Fibroblast of lung (primary cell): ENCODE measurements at places on chromosomes 1 and 21. TPM values are rescaled to one million over a fixed set of nuclear protein-coding genes. Genes with fewer than 3 reads are reported as not detected.

DNA sequence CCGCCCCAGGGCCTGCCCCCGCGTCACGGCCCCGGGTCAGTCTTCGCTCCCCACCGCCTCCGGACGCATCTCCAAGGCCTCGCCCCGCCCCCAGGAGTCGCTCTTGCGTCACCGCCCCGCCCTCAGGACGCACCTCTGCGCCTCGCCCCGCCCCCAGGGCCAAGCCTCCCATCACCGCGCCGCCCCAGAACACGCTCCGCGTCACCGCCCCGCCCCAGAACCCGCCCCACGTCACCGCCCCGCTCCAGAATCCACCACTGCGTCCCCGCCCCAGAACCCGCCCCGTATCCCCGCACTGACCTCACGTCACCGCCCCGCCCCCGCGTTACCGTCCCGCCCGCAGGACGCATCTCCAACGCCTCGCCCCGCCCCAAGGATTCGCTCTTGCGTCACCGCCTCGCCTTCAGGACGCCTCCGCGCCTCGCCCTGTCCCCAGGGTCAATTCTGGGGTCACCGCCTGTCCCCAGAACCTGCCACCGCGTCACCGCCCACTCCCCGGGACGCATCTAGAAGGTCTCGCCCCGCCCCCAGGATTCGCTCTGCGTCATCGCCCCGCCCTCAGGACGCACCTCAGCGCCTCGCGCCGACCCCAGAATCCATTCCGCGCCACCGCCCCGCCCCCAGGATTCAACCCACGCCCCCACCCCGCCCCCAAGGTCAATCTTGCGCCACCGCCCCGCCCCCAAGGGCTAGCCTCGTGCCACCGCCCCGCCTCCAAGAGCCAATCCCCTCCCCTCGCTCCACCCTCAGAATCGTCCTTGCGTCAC, 451 bp upstream of the CASP9 start:
- H3K4me1 ChIP-seq, result peaks cover 17% of the 10 kb centered on the region
- peak; percentile 99 for DNase-seq
- H3K4me3 ChIP-seq, result peak overlapping the region; percentile 81
- H3K27ac ChIP-seq, result peak overlapping the region; percentile 99
- no peaks in the 10 kb centered on the region for H3K36me3 ChIP-seq
- H3K27me3 ChIP-seq, result no peaks in the 10 kb centered on the region

GRCh38 chr1:203985676-203986075, 87.2 kb upstream of the SOX13 start:
- DNase-seq, result no peak
- H3K4me1 ChIP-seq, result no peaks in the 10 kb centered on the region
- no peak overlapping the region for H3K4me3 ChIP-seq
- H3K27me3 ChIP-seq, result peaks cover 3% of the 10 kb centered on the region
- H3K27ac ChIP-seq, result no peak overlapping the region

- H3K4me3 ChIP-seq, result no peak overlapping the region
- DNase-seq, result no peak
- H3K27me3 ChIP-seq, result no peaks in the 10 kb centered on the region
- H3K36me3 ChIP-seq, result peaks cover 8% of the 10 kb centered on the region
- H3K4me1 ChIP-seq, result no peaks in the 10 kb centered on the region
These were observed 16.5 kb downstream of the MGST3 start for GRCh38 chr1:165647517-165647916.

DNA sequence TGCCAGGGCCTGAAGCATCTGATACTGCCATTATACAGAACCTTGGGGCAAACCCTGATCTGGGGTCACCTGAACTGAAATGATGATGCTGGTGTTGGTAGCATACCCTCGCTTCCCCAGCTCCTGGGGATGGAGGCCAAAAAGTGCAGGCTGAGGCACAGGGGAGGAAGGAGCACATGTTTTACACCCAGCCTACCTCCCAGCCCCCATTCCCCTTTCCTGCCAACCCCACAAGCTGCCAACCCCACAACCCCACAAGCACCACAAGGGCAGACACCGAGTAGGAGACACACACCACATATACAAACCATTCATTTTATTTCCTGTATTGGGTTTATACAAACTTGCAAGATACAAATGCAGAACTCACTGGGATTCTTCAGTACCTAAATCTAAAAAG, 4.8 kb upstream of the GOLT1A start:
- no peak overlapping the region for H3K4me3 ChIP-seq
- no peaks in the 10 kb centered on the region for H3K4me1 ChIP-seq
- DNase-seq, result no peak
- peaks cover 13% of the 10 kb centered on the region for H3K27me3 ChIP-seq
- no peak overlapping the region for H3K27ac ChIP-seq
- no peaks in the 10 kb centered on the region for H3K36me3 ChIP-seq

DNA sequence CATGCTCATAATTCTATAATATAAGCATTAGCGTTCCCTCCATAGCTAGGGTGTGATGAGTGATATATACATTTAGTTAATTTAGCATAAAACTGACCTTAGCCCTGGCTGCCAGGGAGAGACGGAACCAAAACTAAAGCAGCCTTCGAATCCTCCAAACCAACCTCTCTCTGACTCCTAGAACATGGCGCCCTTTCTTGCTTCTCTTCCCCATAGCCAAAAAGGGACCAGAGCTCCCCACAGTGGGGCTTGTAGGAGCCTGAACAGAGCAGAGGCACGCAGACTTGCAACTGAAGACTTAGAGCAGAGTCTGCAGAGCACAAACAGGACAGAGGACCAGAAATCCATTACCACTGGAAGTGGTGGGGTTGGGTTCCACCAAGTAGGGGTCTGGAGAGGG, 17.7 kb downstream of the IRF2BP2 start:
- no peak overlapping the region for H3K27ac ChIP-seq
- DNase-seq, result no peak
- no peaks in the 10 kb centered on the region for H3K36me3 ChIP-seq
- no peaks in the 10 kb centered on the region for H3K4me1 ChIP-seq
- no peak overlapping the region for H3K4me3 ChIP-seq

DNA sequence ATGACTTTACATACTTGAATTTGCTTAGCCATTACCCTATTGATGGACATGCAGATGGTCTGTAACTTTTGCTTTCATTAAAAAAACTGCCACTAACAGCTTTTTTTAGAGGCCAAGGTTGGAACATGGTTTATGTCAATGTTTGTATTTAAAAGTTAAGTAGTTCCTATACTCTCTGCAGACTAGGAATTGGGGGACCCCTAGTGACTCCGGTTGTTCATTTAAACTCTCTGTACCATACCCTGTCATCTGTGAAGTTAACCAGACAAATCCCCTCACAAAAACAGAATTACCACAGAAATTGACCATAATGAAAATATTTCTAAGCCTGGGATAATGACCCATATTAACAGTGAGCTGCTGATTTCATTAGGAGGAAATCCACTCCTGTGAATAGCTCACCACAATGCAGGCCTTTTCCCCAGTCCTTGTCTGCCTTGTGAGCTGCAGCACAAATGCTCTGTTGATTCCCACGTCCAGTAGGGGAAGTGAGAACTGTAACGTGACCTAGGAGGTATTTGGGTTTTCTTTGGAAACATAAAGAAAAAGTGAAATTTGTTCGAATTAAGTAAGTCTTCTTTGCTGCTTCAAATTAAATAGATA, 30.2 kb upstream of the CD101 start:
- H3K36me3 ChIP-seq, result no peaks in the 10 kb centered on the region
- H3K27ac ChIP-seq, result no peak overlapping the region
- DNase-seq, result no peak
- no peak overlapping the region for H3K4me3 ChIP-seq

- no peak overlapping the region for H3K27ac ChIP-seq
- no peaks in the 10 kb centered on the region for H3K4me1 ChIP-seq
- H3K27me3 ChIP-seq, result no peaks in the 10 kb centered on the region
- DNase-seq, result no peak
- H3K36me3 ChIP-seq, result no peaks in the 10 kb centered on the region
- H3K4me3 ChIP-seq, result no peak overlapping the region
These were observed 45.1 kb downstream of the PGBD5 start for GRCh38 chr1:230381049-230381467.

DNA sequence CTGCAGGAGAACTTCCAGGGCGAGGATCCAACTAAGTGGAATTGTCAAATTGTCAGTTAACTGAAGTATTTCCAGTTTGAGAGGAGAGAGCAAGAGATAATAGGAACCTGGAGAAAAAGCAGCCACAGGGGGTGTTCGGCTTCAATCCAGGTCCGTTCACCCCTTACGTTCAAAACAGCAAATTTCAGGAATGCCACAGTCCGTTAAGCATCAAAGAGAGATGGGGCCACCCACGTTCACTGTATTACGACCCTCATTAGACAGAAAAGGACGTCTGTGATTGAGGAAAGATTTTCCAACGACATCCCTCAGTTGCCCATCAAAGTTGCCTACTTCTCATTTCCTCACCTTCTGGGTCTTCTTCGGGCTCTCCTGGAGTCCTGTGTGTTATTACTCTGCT, 422.5 kb upstream of the VAMP3 start:
- H3K4me1 ChIP-seq, result no peaks in the 10 kb centered on the region
- DNase-seq, result no peak
- H3K27ac ChIP-seq, result no peak overlapping the region
- no peak overlapping the region for H3K4me3 ChIP-seq
- no peaks in the 10 kb centered on the region for H3K27me3 ChIP-seq

DNA sequence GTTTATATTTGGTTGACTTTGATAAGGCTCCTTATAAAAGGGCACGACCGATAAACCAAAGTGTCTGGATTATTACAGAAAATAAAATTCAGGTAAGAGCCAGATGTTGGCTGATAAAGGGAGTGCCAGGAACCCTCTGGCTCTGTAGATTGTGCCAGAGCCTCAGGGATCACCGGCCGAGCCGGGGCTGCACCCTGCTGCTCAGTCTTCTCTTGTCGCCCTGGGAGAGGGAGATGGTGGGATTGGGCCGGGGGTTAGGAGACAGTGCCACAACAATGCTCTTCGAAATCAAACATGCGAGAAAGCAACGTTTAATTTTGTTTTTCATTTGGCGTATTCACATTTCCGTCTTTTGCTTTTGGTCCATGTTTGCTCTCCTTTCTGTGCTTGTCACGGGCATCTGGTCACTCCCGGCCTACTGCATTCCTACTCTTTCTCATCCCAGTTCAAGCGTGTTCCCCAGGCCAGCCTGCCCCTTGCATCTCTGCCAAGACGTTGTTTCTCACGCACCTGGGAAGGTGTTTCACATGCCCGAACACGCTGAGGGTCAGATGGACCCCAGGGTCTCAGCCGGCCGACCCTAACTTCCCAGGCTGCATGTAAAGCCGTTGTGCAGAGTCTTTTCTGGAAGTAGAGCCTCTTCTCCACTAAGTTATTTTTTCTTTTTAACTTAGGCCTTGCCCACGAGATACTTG, 18.8 kb upstream of the C2CD2 start:
- H3K4me3 ChIP-seq, result no peak overlapping the region
- no peaks in the 10 kb centered on the region for H3K27me3 ChIP-seq
- DNase-seq, result no peak
- no peaks in the 10 kb centered on the region for H3K36me3 ChIP-seq
- no peaks in the 10 kb centered on the region for H3K4me1 ChIP-seq
- H3K27ac ChIP-seq, result no peak overlapping the region

DNA sequence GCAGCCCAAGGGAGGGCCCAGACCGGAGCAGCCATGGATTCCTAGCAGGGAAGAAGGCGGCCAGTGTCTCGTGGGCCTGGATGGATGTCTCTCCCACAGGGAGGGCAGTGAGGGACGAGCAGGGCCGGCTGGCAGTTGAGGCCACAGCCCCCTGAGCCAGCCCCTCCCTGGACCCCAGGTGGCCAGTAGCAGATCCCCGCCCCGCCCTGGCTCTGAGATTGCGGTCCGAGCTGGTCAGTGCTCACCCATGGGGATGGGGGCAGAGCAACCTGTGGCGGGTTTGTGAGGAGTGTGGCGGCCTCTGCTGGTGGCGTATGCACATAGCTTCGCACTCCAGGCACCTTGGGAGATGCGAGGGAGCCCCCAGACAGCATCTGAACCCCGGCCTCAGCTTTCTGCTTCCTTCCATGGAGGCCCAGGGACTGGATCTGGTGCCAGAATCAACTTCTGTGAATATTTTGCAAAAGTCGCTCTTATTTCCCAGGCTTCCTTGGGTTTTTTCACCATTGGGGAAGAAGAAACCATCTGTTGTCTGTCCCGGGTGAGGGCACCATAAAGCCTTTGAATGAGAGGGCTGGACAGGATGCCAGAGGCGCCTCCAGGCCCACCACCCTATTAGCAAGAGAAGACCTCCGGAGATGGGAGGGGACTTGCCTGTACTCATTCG, 8.4 kb upstream of the KCNN3 start:
- H3K4me1 ChIP-seq, result no peaks in the 10 kb centered on the region
- no peak overlapping the region for H3K27ac ChIP-seq
- H3K4me3 ChIP-seq, result no peak overlapping the region
- H3K27me3 ChIP-seq, result peaks cover 22% of the 10 kb centered on the region
- DNase-seq, result peak; percentile 54

Gene SPATA6
- 5.5 and 6.8 TPM in 2 replicates for polyA plus RNA-seq

Gene AADACL3
- polyA plus RNA-seq, result not detected in 2 replicates

Gene TMCO2
- not detected in 2 replicates for polyA plus RNA-seq
